ENCODE measurements at places on chromosomes 13 and 19. TPM values are rescaled to one million over a fixed set of nuclear protein-coding genes. Genes with fewer than 3 reads are reported as not detected.

Gene ZFP14
- 7.7 TPM for total RNA-seq

DNA sequence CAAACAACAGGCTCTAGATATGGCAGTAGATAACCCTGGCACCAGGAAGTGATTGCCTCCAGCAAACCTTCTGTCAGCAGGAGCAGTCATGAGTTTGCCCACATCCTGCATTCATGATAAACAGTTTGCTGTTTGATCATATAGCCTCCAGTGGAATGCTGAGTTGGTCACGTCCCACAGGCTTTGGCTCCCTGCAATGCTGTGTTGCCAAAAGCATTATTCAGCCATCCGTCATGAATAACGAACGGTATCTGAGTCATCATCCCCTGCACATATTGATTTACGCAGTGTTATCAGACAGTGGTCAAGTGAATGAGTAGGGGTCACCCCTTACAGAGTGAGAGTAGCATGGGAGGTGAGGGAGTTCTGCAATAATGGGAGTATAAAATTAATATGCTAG, 21.9 kb upstream of the ZNF432 start:
- H3K27me3 ChIP-seq, result no peaks in the 10 kb centered on the region
- DNase-seq, result no peak

- H3K27me3 ChIP-seq, result no peaks in the 10 kb centered on the region
- no peaks in the 10 kb centered on the region for H3K4me1 ChIP-seq
- no peak for DNase-seq
Observed at GRCh38 chr13:71906448-71906847, 39.4 kb upstream of the DACH1 start.

GRCh38 chr13:104295537-104295936, 1229.3 kb upstream of the SLC10A2 start:
- H3K36me3 ChIP-seq, result no peaks in the 10 kb centered on the region
- DNase-seq, result no peak
- no peaks in the 10 kb centered on the region for H3K4me1 ChIP-seq
- H3K4me3 ChIP-seq, result no peak overlapping the region
- H3K27ac ChIP-seq, result no peak overlapping the region
- H3K27me3 ChIP-seq, result no peaks in the 10 kb centered on the region

DNA sequence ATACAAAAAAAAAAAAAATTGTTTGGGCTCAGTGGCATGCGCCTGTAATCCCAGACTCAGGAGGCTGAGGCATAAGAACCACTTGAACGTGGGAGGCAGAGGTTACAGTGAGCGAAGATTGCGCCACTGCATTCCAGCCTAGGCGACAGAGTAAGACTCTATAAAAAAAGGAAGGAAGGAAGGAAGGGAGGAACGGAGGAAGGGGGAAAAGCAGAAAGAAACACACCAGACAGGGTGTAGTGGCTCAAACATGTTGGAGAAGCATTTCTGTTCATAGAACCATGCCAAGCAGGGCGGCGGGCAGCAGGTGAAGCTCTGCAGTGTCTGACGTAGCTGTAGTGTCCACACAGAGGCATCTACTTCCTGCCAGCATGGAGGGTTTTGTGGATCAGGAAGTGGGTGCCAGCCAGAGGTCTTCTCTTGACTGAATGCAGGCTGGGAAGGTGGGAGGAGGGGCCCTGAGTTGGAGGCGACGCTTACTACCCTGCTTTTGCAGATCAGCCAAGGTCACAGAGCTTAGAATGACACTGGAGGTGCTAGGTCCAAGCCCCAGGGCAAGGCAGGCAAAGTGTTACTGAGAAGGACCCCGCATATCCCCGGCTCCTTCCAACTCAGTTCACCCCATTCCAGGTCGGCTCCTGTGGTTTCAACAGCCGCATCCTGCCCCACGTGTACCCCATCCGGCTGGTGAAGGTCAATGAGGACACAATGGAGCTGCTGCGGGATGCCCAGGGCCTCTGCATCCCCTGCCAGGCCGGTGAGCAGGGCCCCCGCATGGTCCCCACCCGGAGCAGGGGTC, 11.6 kb upstream of the PGLS start:
- no peak overlapping the region for H3K4me3 ChIP-seq
- DNase-seq, result no peak
- H3K27ac ChIP-seq, result no peak overlapping the region
- H3K4me1 ChIP-seq, result peaks cover 32% of the 10 kb centered on the region

Gene OR7E24
- not detected for total RNA-seq

- peaks cover 24% of the 10 kb centered on the region for H3K36me3 ChIP-seq
- H3K27me3 ChIP-seq, result no peaks in the 10 kb centered on the region
- H3K4me3 ChIP-seq, result peak overlapping the region; percentile 71
- H3K4me1 ChIP-seq, result peaks cover 77% of the 10 kb centered on the region
- no peak for DNase-seq
Observed at GRCh38 chr13:40984668-40985366, 34.3 kb downstream of the ELF1 start.

Gene IRGC
- not detected for total RNA-seq

GRCh38 chr19:35454663-35455062, 6.6 kb downstream of the FFAR2 start:
- peaks cover 52% of the 10 kb centered on the region for H3K4me1 ChIP-seq
- no peaks in the 10 kb centered on the region for H3K36me3 ChIP-seq
- H3K27me3 ChIP-seq, result peaks cover 2% of the 10 kb centered on the region
- H3K4me3 ChIP-seq, result no peak overlapping the region
- H3K27ac ChIP-seq, result no peak overlapping the region

DNA sequence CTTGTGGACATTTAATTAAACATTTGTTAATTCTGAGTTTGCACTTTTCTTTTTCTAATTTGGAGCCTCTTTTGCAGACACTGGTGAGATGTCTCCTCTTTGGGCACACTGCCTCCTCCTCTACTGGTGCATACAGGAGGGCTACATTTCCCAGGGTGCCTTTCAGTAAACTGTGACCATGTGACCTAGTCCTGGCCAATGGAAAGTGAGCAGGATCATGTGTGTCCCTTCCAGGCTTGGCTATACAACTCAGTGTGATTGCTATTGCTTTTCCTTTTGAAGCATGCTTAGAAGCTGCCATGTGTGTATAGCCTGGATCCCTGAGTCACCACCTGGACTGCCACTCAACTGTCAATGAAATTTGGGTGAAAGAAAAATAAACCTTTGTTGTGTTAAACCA, 4.5 kb downstream of the IZUMO2 start:
- no peaks in the 10 kb centered on the region for H3K36me3 ChIP-seq
- H3K27me3 ChIP-seq, result peaks cover 12% of the 10 kb centered on the region
- no peaks in the 10 kb centered on the region for H3K4me1 ChIP-seq
- no peak overlapping the region for H3K27ac ChIP-seq

- H3K4me3 ChIP-seq, result no peak overlapping the region
- H3K27ac ChIP-seq, result no peak overlapping the region
- DNase-seq, result no peak
- peaks cover 62% of the 10 kb centered on the region for H3K36me3 ChIP-seq
- H3K27me3 ChIP-seq, result no peaks in the 10 kb centered on the region
Observed at GRCh38 chr19:44757735-44758505, 9.4 kb downstream of the BCL3 start.

DNA sequence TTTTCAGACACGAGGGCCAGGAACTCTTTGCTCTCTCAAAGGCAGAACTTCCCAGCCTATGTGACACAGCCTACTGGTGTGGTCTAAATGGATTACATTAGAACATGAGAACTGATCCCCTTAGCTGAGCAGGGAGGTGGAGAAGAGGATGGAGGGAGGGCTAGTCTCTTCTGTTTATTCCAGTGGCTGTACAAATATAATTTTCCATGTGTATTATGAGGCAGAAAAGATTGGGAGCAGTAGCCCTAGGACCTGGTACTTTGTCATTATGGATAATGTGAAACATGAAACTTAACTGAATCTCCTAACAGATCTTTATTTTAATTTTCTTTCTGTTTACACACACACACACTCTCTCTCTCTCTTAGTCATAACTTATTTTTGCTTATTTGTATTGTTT, 82.1 kb downstream of the WDFY2 start:
- H3K4me1 ChIP-seq, result peaks cover 54% of the 10 kb centered on the region
- no peak overlapping the region for H3K4me3 ChIP-seq
- no peak overlapping the region for H3K27ac ChIP-seq
- H3K27me3 ChIP-seq, result no peaks in the 10 kb centered on the region
- DNase-seq, result no peak

Gene OR7A5
- not detected for total RNA-seq

GRCh38 chr13:51009597-51009996, 100.0 kb downstream of the RNASEH2B start:
- no peaks in the 10 kb centered on the region for H3K4me1 ChIP-seq
- no peaks in the 10 kb centered on the region for H3K36me3 ChIP-seq
- H3K4me3 ChIP-seq, result no peak overlapping the region

Gene CD33
- total RNA-seq, result not detected

- no peak overlapping the region for H3K4me3 ChIP-seq
- H3K4me1 ChIP-seq, result no peaks in the 10 kb centered on the region
- no peak for DNase-seq
- no peaks in the 10 kb centered on the region for H3K27me3 ChIP-seq
Observed at GRCh38 chr19:29145756-29146155, 67.2 kb downstream of the UQCRFS1 start.

Gene TEX29
- total RNA-seq, result 0.54 TPM

DNA sequence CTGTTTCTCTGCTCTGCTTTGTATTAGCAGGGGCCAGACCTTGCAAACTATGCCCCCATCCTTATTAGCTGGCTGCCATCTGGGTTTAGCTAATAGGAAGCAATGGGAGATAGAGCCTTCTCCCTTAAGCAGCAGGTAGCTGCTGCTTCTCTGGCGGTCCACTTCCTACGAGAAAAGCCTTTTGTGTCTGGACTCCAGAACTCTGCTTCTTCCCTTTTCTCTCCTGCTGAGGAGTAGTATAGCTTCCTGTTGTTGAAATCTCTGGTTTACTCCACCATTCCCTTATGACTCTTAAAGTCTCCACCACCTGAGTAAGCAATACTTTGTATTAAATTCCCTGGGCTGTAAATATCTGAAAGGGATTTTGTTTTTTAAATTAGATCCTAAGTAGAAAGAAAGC, 147.1 kb downstream of the DNAJC15 start:
- H3K27me3 ChIP-seq, result peaks cover 3% of the 10 kb centered on the region
- no peaks in the 10 kb centered on the region for H3K4me1 ChIP-seq
- H3K27ac ChIP-seq, result no peak overlapping the region
- no peak for DNase-seq

Gene IGFL3
- total RNA-seq, result not detected

Gene NTN5
- 0.71 TPM for total RNA-seq

DNA sequence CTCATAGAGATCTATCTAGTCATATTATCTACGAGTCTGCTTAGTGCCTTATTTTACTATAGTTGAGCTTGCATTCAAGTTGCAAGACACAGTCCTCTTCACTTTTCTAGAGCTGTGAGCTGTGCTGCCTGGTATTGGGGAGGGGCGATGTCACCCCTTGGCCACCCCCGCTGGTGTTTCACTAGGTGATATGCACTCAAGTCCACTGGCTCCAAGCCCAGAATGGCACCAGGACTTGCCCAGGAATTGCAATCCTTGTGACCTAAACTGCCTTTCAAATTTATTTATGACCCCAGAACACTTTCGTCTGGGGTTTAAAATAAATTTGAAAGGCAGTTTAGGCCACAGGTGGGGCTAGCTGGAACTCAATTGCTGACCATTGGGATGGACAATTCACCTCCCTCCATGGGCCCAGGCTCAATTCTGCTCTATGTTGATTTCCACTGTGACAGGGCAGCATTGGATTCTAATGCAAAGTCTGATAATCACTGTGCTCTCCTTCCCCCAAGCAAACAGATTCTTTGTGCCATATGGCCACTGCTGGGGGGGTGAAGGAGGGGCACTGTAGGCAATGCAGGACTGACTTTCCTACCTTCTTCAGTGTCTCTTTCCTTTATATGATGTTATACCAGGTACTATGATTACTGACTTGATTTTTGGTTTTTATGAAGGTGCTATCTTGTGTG, 1244.2 kb upstream of the MIR17HG start:
- no peak overlapping the region for H3K27ac ChIP-seq
- DNase-seq, result no peak
- no peaks in the 10 kb centered on the region for H3K27me3 ChIP-seq
- H3K4me1 ChIP-seq, result no peaks in the 10 kb centered on the region
- H3K4me3 ChIP-seq, result no peak overlapping the region

- no peak for DNase-seq
- no peak overlapping the region for H3K4me3 ChIP-seq
- H3K4me1 ChIP-seq, result no peaks in the 10 kb centered on the region
- H3K27ac ChIP-seq, result no peak overlapping the region
- H3K27me3 ChIP-seq, result peaks cover 2% of the 10 kb centered on the region
- peaks cover 7% of the 10 kb centered on the region for H3K36me3 ChIP-seq
Observed at GRCh38 chr19:9547870-9548269, 9.4 kb upstream of the ZNF426 start.

GRCh38 chr13:20369886-20370361, 137.8 kb upstream of the GJB6 start:
- peaks cover 7% of the 10 kb centered on the region for H3K27me3 ChIP-seq
- DNase-seq, result no peak
- H3K36me3 ChIP-seq, result no peaks in the 10 kb centered on the region
- H3K27ac ChIP-seq, result no peak overlapping the region
- H3K4me1 ChIP-seq, result no peaks in the 10 kb centered on the region
- no peak overlapping the region for H3K4me3 ChIP-seq

DNA sequence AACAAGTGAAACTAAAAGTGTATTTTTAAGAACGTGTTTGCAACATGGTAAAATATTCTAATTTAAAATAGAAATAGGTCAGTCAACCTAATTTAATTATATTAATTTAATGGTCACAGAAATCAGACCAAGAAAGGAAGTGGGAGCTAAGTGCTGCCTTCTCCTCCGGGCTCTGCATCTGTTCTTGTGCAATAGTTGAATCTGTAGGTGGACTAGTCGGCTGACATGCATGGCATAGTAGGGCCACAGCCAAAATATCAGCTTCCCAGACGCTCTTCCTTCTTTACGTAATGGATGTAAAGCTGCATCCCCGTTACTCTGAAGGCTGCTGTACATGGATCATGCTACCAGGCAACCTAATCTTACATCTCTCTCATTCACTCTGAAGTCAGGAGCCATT, 47.3 kb downstream of the COL4A1 start:
- H3K36me3 ChIP-seq, result no peaks in the 10 kb centered on the region
- H3K4me3 ChIP-seq, result no peak overlapping the region
- H3K27ac ChIP-seq, result no peak overlapping the region
- no peaks in the 10 kb centered on the region for H3K4me1 ChIP-seq

Gene KLK7
- total RNA-seq, result not detected

DNA sequence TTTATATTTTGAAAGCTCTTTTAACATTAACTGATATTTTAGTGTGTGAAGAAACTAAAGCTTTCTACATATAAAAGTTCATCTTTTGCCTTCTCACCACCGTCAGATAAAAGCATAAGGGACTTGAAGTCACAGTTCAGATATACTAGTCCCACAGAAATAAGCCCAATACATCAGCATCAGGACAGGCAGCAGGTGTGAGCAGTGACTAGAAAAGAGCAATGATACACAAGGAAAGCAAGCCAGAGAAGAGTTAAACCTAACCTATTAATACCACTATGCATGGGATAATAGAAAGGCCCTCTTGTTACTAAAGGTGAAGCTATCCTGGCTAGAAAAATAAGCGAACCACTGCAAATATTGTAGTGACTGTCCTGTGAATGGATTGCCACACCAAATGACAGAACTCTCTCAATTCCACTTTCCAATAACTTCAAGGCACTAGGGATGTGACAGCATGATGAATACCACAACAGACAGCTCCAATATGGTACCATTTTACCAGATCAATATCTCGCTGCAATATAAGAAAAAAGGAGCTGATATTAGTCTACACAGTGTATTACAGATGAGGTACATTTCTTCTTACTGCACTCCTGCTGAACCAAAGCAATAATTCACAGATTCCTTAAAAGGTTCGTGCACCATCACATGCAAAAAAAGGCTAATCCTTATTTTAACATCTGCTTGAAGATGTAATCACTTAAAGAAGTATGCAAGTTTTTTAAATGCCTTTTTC, 114.1 kb downstream of the DACH1 start:
- DNase-seq, result no peak
- no peaks in the 10 kb centered on the region for H3K27me3 ChIP-seq
- H3K36me3 ChIP-seq, result no peaks in the 10 kb centered on the region
- H3K27ac ChIP-seq, result no peak overlapping the region

Gene CDC34
- total RNA-seq, result 19.8 TPM

- no peak overlapping the region for H3K27ac ChIP-seq
- peaks cover 28% of the 10 kb centered on the region for H3K27me3 ChIP-seq
- H3K36me3 ChIP-seq, result no peaks in the 10 kb centered on the region
- H3K4me3 ChIP-seq, result no peak overlapping the region
Observed at GRCh38 chr13:102907016-102907756, 61.4 kb downstream of the ERCC5 start.
